ENCODE measurements at places on chromosomes 1 and 21.

DNA sequence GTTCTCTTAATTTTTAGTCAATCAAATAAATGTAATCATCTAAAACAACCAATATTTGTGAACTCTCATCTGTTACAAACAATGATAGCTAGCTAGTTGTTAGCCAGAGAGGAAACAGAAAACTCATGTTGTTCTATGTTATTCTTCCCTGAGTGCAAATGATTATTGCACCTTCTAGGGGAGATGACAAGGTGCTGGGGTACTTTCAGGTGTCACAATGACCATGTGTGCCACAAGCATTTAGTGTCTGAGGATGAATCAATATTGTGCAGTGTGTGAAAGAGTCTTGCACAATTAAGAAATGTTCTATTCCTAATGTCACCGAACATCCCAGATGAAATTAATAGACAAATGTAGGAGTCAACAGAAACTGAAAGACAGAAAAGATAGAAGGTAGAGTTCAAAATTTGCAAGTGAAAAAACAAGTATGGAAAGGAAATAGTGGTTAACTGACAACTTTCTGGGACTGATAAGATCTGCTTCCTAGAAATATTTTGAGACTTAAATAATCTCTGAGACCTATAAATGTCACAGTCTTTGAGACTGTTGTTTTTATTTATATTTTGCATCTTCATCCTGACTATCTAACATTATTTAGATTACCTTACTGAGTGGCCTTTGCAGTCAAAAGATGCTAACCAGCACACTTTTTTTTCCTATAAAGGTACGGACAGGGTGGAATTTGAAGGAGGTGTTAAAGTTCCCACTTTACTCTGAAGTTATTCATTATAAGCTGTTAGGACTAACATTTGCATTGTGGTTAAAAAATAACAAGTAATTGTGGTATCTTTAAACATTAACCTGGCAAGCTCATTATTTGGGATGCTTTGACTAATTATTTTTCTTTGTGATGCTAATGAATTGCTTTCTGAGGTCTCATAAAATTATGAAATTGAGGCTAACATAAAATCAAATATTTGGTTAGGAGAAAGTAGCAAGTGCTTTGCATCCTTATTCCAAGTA lies 21.6 kb upstream of the DPYD start:
- no peak for DNase-seq

- no peak for DNase-seq
These were observed 11.7 kb downstream of the C1orf94 start for GRCh38 chr1:34188418-34188817.

DNA sequence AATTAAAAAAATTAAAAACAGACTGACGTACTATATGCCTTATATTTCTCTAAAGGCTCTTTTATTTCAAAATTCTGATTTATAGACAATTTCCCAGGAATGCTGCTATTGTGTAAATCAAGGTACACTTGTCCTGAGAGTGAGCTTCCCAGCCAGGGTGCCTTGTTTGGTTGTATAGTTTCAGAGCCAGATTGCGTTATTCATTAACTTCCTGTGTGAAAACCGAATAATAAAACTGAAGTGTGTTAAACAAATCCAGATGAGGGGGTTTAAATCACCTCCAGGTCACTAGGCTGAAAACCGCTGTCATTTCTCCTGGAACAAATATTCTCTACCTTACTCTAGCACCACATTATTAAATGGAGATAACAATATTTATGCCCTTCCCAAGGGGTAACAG lies 68.7 kb downstream of the LMX1A start:
- no peak for DNase-seq

DNA sequence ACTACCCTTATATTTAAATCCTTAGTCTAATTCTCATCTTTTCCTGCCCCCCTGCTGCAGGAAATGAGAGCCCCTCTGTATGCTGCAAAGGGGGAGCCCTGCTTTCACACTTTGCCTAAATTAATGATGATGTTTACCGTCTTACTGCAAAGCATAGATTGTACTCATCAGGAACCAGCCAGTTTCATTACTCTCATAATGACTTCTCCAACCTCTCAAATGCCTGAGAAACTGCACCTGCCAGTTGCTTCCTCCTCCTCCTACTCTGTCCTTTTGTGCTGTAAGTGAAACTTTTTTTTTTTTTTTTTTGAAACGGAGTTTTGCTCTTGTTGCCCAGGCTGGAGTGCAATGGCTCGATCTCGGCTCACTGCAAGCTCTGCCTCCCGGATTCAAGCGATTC lies 101.7 kb downstream of the ADSS2 start:
- no peak for DNase-seq

DNA sequence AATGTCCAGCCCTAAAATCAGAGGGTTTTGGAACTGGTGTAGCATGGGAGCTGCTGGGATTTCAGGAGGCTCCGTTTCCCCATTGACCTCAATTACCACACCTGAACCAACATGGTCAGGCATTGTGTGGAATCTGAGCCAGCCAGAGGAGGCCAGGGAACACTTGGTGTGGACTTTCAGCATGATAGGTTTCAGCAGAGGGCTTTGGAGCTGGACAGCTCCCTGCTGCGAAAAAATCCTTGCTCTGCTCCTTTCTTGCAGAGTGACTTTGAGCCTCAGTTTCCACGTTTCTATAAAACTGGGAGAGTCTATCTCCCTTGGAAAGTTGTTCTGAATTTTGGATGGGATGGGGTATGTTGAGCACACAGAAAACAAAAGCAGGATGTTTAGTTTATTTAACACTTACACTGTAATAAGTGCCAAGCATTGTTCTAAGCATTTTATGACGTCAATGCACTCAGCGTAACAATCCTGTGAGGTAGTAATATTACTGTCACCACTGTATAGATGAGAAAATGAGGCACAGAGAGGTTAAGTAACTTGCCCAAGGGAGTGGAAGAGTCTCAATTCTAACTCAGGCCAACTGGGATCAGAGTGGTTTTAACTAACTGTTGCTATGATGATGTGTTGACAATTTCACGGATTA lies 168.0 kb downstream of the GRIK3 start:
- DNase-seq, result no peak
